IMR-90 (cell line): ENCODE measurements at places on chromosomes 7 and 10. TPM values are rescaled to one million over a fixed set of nuclear protein-coding genes. Genes with fewer than 3 reads are reported as not detected.
A peak's percentile ranks its signal among the peaks of the same experiment; 100 is the strongest.

Gene C10orf120
- not detected in 2 replicates for total RNA-seq

Gene FAM131B
- total RNA-seq = 2.5 and 3.4 TPM in 2 replicates

GRCh38 chr10:78203915-78204818, 170.5 kb downstream of the RPS24 start:
- H3K36me3 ChIP-seq = no peaks in the 10 kb centered on the region
- H3K4me1 ChIP-seq = peaks cover 3% of the 10 kb centered on the region
- DNase-seq = no peak
- peaks cover 5% of the 10 kb centered on the region; the same call in 1 of the 2 replicates for H3K27me3 ChIP-seq
- H3K27ac ChIP-seq = no peak overlapping the region

DNA sequence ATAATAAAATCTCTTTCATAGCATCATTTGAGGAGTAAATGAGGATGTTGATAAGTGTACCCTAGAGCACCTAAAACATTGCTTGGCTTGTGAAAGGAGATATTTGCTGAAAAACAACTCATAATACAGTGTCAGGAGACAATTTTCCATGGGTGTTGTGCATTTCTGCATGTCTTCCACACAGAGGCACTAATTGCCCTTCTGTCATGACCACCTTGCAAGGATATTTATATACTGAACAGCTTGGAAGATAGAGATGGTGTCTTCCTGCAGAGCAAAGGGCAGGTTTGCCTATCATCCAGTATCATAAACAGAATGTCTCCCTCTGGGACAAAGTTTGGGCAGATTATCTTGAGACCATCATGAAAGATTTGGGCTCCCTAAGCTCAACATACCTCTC, 495.2 kb upstream of the LRRN3 start:
- H3K27me3 ChIP-seq = no peaks in the 10 kb centered on the region
- no peak overlapping the region for H3K27ac ChIP-seq
- H3K36me3 ChIP-seq = no peaks in the 10 kb centered on the region
- no peak for DNase-seq
- H3K4me3 ChIP-seq = no peak overlapping the region

Gene ZFAND4
- 3.4 and 5.0 TPM in 2 replicates for total RNA-seq

GRCh38 chr10:50234486-50234885, 16.8 kb downstream of the ASAH2 start:
- DNase-seq = no peak
- H3K36me3 ChIP-seq = no peaks in the 10 kb centered on the region
- no peak overlapping the region for H3K27ac ChIP-seq
- H3K4me3 ChIP-seq = no peak overlapping the region
- no peaks in the 10 kb centered on the region for H3K4me1 ChIP-seq

DNA sequence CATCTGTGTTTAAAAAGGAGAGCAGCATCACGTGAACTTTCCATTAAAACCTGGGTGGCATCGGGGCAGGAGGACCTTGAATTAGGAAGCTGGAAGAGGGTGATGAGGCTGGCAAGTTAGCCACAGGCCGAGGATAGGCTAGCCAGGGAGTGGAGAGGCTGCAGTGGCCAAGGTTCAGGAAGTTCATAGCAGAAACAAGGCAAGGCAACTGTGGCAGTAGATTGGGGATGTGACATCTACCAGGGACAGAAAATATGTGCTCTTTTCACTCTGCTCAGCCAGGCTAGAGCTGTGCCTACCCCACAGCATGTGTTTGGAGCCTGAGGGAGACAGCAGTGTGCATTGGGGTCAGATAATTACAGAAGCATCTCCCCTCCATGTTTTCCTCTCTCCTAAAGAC, 2.2 kb upstream of the INPP5F start:
- H3K36me3 ChIP-seq = no peaks in the 10 kb centered on the region
- H3K27ac ChIP-seq = no peak overlapping the region
- DNase-seq = no peak
- H3K4me1 ChIP-seq = peaks cover 8% of the 10 kb centered on the region

- H3K36me3 ChIP-seq = no peaks in the 10 kb centered on the region
- no peak overlapping the region for H3K4me3 ChIP-seq
- no peak overlapping the region for H3K27ac ChIP-seq
- DNase-seq = peak; percentile 44
These were observed 227.6 kb upstream of the NPSR1 start for GRCh38 chr7:34430456-34430855.

Gene KCND2
- under 0.01 TPM in 2 replicates for total RNA-seq

DNA sequence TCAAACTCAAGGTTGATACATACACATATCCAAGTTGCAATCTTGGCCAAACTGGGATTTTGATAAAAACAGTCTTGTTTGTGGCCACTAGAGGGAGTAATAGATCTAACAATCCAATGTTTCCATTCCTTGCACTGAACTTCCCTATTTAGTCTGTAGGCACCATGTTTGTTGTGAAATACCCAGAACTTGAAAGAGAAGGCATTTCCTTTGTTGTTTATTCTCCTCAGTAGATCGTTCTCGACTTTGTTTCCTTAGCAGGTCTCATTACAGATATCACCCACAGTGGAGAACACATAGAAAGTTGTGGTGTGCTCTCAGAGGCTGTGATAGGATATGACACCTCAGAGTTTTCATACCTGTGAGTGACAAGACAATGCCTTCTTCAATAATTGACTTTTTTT, 70.3 kb upstream of the MXI1 start:
- peak; percentile 78 for DNase-seq
- no peaks in the 10 kb centered on the region for H3K27me3 ChIP-seq
- peaks cover 8% of the 10 kb centered on the region for H3K36me3 ChIP-seq
- H3K27ac ChIP-seq = no peak overlapping the region

- H3K4me3 ChIP-seq = no peak overlapping the region
- H3K4me1 ChIP-seq = no peaks in the 10 kb centered on the region
- H3K27ac ChIP-seq = no peak overlapping the region
- no peaks in the 10 kb centered on the region for H3K36me3 ChIP-seq
These were observed 145.1 kb upstream of the TMEM106B start for GRCh38 chr7:12066004-12066403.

Gene CCDC3
- under 0.01 and 0.36 TPM in 2 replicates for total RNA-seq

DNA sequence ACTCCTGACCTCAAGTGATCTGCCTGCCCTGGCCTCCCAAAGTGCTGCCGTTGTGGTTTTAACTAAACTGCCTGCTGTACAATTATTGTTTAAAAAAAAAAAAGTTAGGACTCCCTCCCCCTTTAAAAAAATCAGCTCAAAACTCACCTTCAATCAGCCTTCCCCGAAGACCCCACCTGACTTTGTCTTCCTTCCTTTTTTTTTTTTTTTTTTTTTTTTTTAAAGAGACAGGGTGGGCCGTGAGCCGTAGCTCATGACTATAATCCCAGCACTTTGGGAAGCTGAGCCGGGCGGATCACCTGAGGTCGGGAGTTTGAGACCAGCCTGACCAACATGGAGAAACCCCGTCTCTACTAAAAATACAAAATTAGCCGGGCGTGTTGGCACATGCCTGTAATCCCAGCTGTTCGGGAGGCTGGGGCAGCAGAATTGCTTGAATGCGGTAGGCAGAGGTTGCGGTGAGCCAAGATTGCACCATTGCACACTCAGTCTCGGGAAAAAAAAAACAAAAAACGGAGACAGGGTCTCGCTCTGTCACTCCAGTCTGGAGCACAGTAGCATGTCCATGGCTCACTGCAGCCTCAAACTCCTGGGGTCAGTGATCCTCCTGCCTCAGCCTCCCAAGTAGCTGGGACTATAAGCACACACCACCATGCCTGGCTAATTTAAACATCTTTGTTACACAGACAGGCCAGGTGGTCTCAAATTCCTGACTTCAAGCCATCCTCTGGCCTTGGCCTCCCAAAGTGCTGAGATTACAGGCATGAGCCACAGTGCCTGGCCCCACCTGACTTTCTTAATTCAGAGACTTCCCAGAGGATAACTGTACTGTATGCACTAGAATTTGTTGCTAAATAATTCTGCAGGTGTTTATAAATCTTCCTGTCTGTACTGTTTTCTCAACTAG, 3.2 kb downstream of the FIS1 start:
- peaks cover 10% of the 10 kb centered on the region for H3K4me1 ChIP-seq
- H3K27ac ChIP-seq = no peak overlapping the region
- no peak for DNase-seq
- H3K27me3 ChIP-seq = no peaks in the 10 kb centered on the region

DNA sequence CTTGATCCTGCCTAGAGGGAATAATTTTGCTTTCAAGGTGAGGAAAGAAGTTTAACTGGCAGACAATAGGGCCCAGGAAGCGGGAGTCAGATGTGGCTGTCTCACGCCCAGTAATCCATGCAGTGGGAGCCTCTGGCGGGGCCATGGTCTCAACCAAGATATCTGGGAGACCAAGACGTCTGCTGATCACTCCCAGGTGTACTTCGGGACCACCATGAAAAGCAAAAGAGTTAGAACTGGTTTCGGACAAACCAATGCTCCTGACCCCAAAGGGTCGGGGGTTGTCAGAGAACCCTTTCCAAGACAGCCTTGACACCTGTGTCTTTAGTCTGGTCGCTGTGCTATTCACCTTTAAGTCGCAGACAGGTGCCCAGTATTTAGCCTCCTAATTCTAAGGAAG, 256.9 kb upstream of the MBL2 start:
- H3K27me3 ChIP-seq = no peaks in the 10 kb centered on the region
- H3K27ac ChIP-seq = no peak overlapping the region

GRCh38 chr7:105309235-105310169, 79.2 kb downstream of the SRPK2 start:
- DNase-seq = no peak
- H3K36me3 ChIP-seq = no peaks in the 10 kb centered on the region
- peaks cover 11% of the 10 kb centered on the region for H3K4me1 ChIP-seq
- H3K27ac ChIP-seq = no peak overlapping the region

GRCh38 chr10:51524041-51524440, 175.4 kb downstream of the CSTF2T start:
- H3K4me3 ChIP-seq = no peak overlapping the region
- H3K4me1 ChIP-seq = peaks cover 6% of the 10 kb centered on the region
- peak; percentile 79 for DNase-seq
- H3K27ac ChIP-seq = no peak overlapping the region
- H3K27me3 ChIP-seq = no peaks in the 10 kb centered on the region
- no peaks in the 10 kb centered on the region for H3K36me3 ChIP-seq

DNA sequence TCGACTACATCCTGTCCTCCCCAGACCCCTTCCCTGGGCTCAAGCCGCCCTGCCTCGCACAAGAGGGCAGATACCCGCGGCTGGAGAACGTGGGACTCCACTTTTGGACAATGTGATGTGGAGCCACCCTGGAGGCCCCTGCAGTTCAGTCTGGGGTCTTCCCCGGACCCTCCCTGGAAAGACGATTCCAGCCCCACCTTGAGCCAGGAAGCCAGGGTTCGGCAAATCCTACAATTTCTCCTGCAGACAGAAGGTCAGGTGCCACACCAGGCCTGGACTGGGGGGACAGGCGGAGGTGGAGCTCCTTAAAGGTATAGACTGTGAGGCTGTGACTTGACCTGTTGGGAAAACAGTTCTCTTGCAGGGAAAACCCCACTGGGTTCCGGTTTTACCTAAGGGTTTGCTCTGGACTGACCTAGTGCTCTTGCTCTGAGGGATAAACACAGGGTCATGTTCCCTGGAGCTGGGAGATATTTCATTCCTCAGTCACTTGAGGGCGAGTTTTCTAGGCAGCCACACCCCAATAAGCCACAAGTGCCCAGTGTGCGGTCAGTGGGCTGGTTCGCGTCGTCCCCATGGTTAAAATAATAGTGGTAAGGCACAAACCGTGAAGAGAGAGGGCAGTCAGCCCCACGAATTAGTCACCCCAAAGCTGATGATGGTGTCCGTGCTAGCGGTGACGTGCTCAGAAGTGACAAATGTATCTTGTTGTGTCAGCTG, 1.6 kb downstream of the FOXL3 start:
- H3K4me1 ChIP-seq = no peaks in the 10 kb centered on the region
- no peak overlapping the region for H3K27ac ChIP-seq
- H3K36me3 ChIP-seq = no peaks in the 10 kb centered on the region
- peaks cover 72% of the 10 kb centered on the region for H3K27me3 ChIP-seq
- H3K4me3 ChIP-seq = no peak overlapping the region

GRCh38 chr7:15245831-15246230, 316.0 kb downstream of the AGMO start:
- no peak overlapping the region for H3K4me3 ChIP-seq
- no peak for DNase-seq
- no peaks in the 10 kb centered on the region for H3K36me3 ChIP-seq
- no peaks in the 10 kb centered on the region for H3K27me3 ChIP-seq
- no peaks in the 10 kb centered on the region for H3K4me1 ChIP-seq
- no peak overlapping the region for H3K27ac ChIP-seq

DNA sequence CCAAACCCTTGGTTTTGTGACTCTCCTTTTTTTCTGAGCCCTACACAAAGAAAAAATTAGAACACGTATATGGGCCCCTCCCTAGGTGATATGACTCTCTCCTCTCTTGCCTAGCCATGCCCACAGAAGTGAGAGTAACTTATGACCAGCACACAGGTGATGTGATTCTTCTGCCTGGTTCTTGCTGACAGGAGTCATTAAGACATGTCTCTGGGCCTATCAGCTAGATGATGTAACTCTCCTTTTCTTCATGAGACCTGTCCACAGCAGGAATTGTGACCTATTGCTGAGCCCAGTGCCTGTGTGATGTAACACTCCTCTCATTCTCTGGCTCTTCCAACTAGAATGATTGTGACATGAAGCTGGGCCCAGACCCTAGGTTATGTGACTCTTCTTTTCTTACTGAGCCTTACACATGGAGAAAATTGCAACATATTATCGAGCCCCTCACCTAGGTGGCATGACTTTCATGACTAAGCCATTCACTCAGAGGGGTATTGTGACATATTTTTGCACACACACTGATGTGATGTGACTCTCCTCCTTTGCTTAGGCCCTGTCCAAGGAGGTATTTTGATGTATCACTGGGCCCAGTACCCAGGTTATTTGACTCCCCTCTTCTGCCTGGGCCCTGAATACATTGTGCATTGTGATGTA, 31.4 kb upstream of the ZNF107 start:
- no peaks in the 10 kb centered on the region for H3K36me3 ChIP-seq
- no peak for DNase-seq
- no peak overlapping the region for H3K4me3 ChIP-seq
- H3K27ac ChIP-seq = no peak overlapping the region
- H3K4me1 ChIP-seq = no peaks in the 10 kb centered on the region
